ENCODE measurements at places on chromosomes 1 and 21. TPM values are rescaled to one million over a fixed set of nuclear protein-coding genes. Genes with fewer than 3 reads are reported as not detected.

GRCh38 chr21:36320421-36321324 lies 676 bp downstream of the MORC3 start:
- DNase-seq, result peak; percentile 82

DNA sequence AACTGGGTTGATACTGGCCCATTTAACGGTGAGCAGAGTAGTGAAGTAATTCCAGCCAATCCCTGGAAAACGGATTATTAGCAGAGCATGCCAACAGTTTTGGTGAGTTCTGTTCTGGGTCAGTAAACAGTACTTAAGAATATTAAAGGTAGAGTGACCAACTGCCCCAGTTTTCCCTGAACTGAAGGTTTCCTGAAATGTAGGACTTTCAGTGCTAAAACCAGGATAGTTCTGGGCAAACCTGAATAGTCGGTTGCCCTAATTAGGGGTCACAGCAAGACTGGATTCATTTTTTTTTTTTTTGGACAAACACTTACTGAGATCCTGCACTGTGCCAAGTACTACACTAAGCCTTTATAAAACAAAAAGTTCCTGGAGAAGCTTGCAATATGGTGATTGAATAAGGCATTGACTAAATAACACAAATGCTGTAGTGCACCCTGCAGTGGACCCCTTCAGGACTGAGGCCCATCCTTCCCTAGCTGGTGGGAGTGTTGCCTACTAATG lies 75.9 kb downstream of the KCNK1 start:
- no peak for DNase-seq

DNA sequence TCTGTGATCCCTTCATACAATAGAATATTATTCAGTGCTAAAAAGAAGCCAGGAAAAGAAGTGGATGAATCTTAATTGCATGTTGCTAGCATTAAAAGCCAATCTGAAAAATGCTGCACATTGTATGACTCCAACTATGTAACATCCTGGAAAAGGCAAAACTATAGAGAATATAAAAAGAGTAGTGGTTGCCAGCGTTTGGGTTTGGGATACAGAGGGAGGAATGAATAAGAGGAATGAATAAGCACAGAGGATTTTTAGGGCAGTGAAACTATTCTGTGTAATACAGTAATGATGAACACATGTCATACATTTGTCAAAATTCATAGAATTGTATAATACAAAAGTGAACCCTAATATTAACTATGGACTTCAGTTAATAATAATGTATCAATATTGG lies 42.5 kb downstream of the GPR88 start:
- DNase-seq, result no peak

DNA sequence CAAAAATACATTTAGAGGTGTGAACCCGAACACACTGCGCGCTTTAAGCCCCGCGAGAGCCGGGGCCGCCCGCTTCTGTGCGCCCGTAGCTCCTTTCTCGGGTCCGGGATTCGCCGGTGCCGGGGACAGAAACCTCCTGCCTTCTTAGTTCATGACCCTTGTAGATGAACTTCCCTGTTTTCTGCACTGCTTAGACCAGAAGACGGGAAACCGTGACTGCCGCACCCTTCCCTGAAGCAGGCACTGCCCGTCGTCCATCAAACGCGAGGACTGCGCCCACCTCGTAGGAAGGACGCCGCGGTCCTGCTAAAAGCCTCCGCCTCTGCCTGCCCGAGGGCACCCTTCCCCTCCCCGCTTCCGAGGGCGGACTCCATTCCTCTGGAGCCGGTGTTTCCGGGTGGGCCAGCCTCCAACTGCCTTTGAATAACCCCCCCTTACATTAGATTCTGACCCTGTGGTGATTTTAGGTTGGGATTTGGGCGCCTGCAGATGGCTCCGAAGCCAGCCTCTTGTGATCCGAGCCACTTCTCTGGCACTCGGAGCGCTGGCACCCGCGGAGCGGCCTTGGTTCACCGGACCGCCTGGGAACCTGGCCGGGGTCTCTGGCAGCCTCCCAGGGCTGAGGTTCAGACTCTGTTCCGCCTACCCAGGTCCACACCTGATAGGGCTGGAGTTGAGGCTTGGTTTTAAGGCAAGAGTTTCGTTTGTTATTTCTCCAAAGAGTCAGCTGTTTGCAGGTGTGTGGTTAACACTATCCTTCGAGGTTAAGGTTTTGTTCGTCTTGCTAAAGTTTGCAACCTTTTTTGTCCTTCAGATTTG lies 1.2 kb upstream of the PTTG1IP start:
- no peak for DNase-seq

DNA sequence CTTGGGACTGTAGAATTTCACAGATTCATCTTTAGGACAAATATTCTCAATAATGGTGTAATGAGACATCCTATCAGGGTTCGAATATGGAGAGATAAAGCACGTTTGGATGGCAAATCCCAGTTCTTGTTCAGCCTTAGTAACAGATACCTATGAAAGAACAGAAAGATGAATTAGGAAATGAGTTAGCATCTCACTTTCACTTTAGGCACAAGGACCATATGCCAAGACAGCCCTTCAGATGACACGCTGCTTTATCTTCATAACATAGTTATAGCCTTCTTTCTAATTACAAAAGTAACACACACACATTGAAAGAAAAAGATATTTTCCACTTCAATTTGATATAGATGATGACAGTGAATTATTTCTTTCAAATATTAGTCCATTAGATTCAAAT lies 173.6 kb downstream of the TGFBR3 start:
- DNase-seq, result no peak

- no peak for DNase-seq
These were observed 13.8 kb upstream of the RIPPLY3 start for GRCh38 chr21:36992671-36993070.

GRCh38 chr1:64960731-64961130 lies 5.6 kb downstream of the JAK1 start:
- no peak for DNase-seq

GRCh38 chr1:76961181-76961819 lies 94.0 kb downstream of the ST6GALNAC5 start:
- no peak for DNase-seq

DNA sequence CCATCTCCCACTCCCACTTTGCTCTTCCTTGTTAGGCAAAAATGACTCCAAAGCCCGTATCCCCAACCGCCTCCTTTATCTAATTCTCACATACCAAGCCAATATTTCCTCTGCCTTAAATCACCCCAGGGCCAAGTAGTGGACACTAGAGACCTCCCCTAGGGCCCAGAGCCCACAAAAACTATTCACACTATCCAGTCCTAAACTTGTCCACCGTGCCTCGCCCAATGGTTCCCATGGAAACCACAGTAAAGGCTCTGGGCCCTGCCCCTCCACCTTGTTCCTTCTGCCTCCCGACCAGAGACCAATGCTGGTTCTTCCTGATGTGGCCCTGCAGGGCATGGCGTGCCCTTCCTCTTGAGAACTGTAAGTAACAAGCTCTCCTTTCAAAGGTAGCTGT lies 11.8 kb downstream of the CFAP107 start:
- DNase-seq, result no peak

DNA sequence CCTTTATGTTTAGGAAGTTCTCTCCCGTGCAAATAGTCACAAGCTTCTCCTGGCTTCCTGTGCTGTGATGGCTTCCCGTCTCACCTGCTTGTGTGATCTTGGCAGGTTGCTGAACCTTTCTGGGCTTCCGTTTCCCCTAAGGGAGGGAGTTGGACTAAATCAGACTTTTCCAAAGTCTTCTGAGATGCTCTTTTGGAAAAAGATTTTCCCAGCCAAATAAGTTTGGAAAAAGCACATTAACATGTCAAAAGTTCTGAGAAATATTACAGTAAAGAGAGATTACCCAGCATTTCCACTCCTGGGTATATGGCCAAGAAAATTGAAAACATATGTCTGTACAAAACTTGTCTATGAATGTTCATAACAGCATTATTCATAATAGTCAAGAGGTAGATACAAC lies 36.0 kb upstream of the TENT5C start:
- DNase-seq, result no peak

DNA sequence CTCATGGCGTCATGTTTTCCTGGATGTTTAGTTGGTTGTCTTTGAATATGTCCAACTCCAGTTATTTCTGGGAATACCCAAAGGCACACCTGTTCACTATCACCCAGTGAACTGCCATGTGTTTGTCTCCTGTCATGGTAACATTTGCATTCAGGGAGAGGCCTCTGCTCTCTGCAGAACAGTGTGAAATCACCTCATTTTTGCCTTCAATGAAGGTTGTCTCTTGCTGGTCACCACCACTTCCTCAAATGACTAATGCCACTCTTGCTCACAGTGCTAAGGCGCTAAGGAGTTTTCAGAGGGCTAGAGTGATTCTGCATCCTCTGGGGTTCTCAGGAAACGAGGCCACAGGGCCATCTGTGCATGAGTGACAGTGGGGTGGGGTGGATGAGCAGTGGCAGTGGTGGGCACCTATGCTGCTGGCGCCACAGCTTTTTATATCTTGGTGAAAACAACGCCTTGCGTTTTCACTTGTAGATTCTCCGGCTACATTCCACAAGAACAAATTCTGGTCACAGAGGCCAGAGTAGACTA lies 60.0 kb upstream of the ATP5PO start:
- DNase-seq, result no peak

DNA sequence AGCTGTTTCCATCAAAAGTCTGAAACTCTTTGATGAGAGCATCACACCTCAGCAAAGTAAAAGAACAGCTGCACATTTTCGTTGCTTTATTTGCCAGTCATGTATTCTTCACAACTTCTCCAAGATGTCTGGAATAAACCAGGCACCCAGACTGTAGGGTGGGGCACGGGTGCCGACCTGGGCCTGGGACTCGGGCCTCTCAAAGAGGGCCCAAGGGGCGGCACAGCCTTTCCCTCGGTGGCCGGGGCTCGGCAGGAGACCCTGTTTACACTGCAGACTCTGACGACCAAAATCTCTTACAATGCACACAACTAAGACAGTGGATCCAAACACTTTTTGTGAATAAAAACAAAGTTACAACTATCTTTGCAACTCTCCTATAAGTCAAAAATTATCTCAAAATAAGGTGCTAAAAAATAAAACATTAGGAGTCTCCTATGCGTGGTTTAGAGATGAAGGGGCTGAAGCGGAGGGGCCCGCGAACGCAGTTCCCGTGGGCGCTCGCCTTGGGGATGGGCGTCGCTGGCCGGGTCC lies 696 bp downstream of the LSS start:
- DNase-seq, result peak; percentile 68

GRCh38 chr1:81731989-81732388 lies 68.7 kb upstream of the ADGRL2 start:
- DNase-seq, result no peak

- no peak for DNase-seq
These were observed 200.1 kb downstream of the ZC3H11B start for GRCh38 chr1:219412772-219413171.

DNA sequence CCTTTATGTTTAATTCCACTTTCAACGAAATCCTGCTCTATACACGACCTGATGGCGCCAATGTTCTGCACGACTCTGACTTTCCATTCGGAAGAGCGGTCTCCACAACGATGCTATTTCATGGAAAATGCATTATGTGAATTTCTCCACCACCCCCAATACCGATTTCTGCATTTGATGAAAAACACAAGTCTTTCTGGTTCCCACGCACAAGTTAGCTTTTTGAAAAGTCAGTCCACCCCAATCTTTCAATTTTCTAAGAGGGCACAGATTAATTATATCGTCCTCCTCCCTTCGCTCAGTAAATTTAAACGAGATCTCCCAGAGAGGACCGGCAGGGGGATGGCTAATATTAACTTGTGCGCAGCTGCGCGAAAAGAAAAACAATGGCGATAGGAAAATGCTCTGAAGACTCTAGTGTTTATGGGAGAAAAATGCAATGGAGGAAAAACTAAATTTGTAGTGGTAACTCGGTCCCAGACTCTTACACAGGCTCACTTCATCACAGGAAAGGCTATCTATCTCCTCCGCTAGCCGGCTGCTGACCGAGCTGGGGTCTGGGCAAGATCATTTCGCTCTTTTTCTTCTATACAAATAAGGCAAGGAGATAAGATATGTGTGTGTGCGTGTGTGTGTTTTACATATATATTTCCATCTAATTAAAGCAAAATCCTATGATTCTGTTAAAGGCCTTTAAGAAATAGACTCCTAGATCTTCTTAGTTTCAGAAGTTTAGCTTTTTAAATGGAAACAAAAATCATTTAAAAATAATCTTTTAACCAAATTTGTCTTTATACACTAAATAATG lies 1.2 kb upstream of the LHX8 start:
- no peak for DNase-seq

- DNase-seq, result peak; percentile 84
These were observed 15.6 kb upstream of the HJV start for GRCh38 chr1:146036965-146037646.

DNA sequence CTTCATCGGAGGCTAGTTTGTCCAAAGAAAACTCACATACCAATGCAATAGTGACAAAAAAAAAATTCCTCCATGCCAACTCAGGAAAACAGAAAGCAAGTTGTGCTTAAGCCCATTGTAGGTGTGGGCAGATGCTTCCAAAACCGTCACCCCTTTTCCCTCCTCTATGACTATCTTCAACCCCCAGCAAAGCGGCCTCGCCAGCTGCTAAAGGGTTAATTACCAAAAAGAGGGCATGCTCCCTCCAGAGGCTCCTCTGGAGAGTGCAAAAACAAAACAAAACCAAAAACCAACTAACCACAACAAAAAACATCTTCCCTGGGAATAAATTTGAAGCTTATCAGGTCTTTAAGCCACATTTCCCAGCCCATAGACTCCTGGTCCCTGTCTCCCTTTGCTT lies 1.2 kb downstream of the LMOD1 start:
- no peak for DNase-seq

DNA sequence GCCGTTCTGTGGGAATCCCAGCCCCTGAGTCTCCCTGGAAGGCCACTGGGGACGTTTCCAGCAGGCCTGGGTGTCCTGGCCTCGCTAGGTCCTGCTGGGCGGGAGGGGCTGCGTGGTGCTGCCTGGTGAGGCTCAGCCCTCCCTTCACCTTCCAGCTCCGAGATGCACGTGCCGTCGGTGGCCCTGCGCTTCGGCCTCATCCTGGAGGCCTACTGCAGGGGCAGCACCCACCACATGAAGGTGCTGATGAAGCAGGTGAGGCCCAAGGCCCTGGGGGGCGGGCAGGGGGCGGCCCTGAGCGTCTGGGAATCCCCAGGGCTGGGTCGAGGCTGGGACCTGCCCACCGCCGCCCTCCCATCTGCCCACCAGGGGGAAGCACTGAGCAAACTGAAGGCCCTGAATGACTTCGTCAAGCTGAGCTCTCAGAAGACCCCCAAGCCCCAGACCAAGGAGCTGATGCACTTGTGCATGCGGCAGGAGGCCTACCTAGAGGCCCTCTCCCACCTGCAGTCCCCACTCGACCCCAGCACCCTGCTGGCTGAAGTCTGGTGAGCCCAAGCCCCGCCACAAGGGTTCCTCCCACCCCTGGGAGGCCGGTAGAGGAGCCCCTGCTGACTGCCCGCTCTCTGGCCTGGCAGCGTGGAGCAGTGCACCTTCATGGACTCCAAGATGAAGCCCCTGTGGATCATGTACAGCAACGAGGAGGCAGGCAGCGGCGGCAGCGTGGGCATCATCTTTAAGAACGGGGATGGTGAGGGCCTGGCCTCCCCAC lies 70.3 kb downstream of the PIK3CD start:
- DNase-seq, result no peak

- DNase-seq, result peak; percentile 84
These were observed 3.5 kb upstream of the ARID1A start for GRCh38 chr1:26692211-26692792.

Gene PPM1J
- 2.6 TPM for total RNA-seq

Gene MATN1
- 0.24 TPM for total RNA-seq

Gene FYB2
- 0.76 TPM for total RNA-seq

Gene CENPL
- total RNA-seq, result 14.1 TPM

Gene ST6GALNAC5
- total RNA-seq, result 36.6 TPM

Gene DAB1
- 7.2 TPM for total RNA-seq
